Germinal center (tissue), 1 donor: ENCODE measurements at places on chromosomes 11 and 22.

GRCh38 chr22:34761111-34761510 is 304.8 kb upstream of the ISX start:
- no peak for DNase-seq

- DNase-seq = no peak
Observed at GRCh38 chr11:35822815-35823495, 120.9 kb upstream of the LDLRAD3 start.

DNA sequence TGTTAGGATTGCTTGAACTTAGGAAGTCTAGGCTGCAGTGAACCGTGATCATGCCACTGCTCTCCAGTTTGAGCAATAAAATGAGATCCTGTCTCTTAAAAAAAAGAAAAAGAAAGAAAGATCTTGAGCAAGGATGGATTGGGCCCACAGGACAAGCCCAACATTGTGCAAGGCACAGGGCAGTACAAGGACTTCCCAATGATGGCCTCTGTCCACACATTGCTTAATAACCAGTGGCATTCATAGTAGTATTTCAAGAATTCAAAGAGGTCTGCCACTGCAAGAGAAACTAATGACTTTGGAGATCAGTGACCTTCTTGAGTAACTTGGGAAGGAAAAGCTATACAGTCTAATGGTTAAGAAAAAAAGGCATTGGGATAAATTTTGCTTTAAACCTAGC is 44.6 kb downstream of the SEZ6L start:
- no peak for DNase-seq

GRCh38 chr11:128105511-128105910 is 481.8 kb downstream of the ETS1 start:
- no peak for DNase-seq

- no peak for DNase-seq
Observed at GRCh38 chr22:49677495-49677889, 150.2 kb downstream of the BRD1 start.

DNA sequence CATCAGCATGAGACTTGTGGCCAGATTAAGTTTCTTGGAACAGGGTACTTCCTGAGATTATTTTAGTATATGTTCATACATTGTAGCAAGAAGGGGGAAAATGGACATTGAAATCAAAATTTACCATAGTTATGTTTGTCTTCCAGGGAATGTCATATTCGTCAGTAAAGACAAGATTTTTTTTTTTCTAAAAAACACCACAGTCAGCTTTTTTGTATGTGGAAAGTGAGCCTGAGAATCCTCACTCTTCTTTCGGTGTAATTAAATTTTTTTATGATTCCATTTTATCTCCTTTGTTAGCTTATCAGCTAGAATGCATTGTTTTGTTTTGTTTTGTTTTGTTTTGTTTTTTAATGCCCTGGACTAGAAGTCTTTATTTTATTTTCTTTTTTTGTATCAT is 31.5 kb upstream of the LIPT2 start:
- DNase-seq = no peak

DNA sequence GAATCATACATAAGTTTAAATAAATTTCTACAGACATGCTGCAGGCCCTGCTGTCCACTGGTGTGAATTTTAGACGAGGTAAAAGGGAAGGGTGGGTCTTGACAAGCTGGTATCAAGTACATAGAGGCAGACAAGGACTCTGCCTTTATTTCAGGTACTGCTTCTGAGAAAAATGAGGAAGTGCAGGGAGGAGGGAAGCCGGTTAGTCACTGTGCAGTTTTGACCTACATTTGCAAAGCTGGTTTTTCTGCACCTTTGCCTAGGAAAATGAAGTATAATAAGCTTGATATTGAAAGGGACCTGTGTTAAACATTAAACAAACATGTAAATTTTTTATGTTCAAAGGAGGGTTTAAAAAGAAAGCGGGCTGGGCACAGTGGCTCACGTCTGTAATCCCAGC is 24.6 kb downstream of the TMEM45B start:
- no peak for DNase-seq

DNA sequence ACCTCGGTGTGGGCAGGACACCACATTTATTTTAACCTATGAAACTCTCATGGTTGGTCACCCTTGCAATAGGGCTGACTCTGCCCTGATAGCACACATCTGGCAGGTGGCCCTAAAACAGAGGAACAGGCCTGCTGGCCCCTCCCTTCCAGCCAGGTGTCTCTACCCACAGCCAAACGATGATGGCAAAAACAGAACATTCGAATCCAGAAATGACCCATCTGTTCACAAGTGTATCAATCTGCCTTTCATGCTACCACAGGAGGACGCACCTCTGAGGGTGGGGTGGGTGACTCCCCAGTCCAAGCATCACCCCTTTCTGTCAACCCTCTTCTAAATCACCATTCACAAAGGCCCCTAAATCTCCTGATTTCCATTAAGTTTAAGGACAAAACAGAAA is 118.1 kb downstream of the ETS1 start:
- peak; percentile 85 for DNase-seq

DNA sequence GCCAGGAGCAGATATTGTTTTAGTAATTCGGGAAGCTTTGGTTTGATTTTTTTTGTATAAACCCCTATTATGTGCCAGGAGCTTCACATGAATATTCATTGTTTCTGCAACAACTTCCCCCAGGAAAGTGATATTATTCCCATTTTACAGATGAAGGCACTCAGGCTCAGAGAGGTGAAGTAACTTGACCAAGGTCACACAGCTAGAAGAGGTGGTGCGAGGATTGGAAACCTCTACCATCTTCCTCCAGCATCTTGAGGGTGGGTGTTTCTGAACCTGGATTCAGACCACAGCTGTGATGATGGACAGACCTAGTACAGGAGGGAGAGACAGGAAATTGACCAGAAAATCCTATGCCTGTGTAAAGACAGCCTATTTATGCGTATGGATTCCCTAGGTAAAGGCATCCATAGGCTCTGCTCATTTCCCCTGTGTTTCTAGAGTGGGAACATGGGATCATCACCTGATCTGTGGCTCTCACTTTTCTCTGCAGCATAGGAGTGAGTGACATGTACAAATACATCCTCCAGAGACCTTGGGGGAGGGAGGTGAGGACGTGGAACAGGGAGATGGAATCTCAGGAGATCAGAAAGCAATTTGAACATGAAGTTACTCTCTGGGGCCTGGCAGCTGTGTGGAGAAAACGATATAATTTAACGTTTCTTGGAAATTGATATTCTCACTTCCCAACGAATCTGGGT is 81.4 kb downstream of the TSPAN18 start:
- DNase-seq = no peak

GRCh38 chr22:30191040-30191701 is 55.4 kb downstream of the LIF start:
- DNase-seq = no peak

GRCh38 chr11:130769782-130770535 is 146.3 kb downstream of the SNX19 start:
- no peak for DNase-seq

GRCh38 chr11:104122836-104123235 is 41.1 kb downstream of the PDGFD start:
- no peak for DNase-seq

DNA sequence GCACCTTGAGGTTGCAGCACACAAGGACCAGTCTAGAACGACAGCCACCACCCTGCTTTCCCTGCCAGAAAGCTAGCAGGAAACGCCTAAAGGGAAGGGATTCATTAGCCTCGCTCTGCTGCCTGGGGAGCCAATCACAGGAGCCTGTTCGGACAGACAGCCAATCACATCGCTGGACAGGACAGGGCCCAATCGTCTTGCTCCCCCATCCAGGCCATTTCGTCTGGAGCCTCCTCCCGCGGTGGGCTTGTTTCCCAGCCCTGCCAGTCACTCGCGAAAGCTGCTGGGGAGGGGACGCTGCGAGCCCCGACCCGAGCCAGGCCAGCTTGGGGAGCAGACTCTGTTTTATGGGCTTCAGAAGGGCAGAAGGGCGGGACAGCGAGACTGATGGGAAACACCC is 79.8 kb upstream of the NCAM1 start:
- DNase-seq = no peak

- no peak for DNase-seq
Observed at GRCh38 chr22:31106001-31106571, 1.3 kb downstream of the SELENOM start.

DNA sequence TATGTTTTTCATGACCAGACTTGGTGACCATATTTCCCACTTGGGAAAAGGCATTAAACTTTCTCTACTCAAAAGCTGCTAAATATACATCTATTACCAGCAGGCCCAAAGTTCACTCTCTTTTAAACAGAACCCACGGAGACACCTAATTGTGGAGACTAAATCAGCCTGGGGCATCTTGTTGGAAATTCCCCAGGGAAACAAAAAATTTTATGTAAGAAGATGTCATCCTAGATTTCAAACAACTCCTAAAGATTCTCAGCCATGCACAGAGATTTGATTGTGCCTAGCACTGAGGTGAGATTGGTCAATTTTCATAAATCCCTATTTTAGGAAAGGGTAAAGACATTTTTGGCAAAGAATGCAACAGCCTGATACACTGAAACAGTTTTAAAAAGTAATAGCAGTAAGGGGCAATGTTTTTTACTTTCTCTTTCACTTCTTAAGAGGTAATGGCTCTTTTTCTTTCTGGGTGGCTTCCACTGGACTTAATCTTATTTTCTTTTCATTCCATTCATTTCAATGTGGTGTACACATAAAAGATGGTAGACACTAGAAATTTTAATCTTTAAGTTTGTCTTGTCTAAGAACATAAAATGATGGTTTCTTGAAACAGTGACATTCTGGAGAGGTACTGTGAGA is 9.6 kb downstream of the OR52N2 start:
- no peak for DNase-seq

GRCh38 chr11:73766763-73767162 is 5.9 kb upstream of the RAB6A start:
- DNase-seq = no peak

GRCh38 chr11:78973876-78974275 is 399.2 kb upstream of the NARS2 start:
- no peak for DNase-seq

DNA sequence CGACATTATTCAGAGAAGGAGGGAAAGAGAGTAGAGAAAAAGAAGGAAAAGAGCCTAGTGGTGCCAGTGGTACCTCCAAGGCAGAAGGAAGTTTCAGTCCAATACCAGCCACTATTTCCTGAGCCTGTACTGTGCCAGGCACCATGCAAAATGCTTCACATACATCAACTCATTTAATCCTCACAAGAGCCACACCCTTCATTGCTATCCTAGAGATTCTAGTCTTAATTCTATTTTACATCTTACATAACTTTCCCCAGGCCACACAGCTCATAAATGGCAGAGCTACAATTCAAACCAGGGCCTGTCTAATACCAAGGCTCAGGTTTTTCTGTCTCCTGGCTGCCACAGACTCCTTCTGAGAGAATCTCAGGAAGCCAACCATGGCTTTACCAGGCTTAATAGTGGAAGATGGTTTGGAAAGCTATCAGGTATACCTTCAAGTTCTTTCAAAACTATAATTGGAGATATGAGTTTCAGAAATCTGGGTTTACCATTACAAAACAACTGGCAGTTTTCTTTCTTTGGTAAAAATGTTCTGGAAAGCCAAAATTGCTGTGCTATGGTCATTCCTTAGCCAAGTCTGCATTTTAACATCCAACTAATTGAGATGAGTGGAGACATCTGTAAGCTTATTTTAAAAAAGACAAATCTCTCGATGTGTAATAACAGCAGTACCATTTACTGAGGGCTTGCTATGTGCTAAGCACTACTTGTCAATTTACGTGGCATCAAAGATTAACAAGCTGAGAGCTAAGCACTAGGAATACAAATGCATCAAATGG is 225.1 kb upstream of the PITPNB start:
- DNase-seq = no peak
